ENCODE measurements at places on chromosomes 1 and 21. TPM values are rescaled to one million over a fixed set of nuclear protein-coding genes. Genes with fewer than 3 reads are reported as not detected.

DNA sequence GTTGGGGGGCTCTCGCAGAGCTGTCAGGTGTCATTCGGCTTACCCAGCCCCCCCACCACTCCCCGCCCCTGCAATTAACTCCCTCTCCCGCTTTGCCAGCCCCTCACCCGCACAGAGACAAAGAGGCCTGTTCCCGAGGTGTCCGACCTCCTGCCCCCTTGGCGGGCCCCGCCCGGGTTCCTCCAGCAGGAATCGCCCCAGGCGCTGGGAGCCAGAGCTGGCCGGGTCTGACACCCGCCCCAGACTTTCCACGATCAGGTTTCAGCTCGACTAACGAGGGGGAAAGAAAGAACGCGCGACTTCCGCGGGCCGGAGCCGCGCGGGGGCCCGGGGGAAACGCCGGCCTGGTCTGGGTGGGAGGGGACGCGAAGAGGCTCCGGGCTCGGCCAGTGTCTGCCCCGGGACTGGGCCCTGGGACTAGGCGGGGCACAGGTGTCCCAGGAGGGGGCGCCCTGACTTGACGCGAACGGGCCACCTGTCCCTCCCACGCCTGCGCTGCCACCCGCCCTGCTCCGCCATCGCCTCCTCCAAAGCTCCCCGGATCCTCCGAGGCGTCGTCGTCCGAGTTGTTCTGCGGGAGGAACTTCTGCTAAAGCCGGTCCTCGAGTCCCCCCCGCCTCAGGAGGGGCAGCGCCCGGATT, 36.4 kb upstream of the HHAT start:
- no peak for DNase-seq

GRCh38 chr1:107633596-107633995, 331.4 kb downstream of the VAV3 start:
- DNase-seq, result peak; percentile 24

Gene EIF4G3
- 24.2 TPM for total RNA-seq

DNA sequence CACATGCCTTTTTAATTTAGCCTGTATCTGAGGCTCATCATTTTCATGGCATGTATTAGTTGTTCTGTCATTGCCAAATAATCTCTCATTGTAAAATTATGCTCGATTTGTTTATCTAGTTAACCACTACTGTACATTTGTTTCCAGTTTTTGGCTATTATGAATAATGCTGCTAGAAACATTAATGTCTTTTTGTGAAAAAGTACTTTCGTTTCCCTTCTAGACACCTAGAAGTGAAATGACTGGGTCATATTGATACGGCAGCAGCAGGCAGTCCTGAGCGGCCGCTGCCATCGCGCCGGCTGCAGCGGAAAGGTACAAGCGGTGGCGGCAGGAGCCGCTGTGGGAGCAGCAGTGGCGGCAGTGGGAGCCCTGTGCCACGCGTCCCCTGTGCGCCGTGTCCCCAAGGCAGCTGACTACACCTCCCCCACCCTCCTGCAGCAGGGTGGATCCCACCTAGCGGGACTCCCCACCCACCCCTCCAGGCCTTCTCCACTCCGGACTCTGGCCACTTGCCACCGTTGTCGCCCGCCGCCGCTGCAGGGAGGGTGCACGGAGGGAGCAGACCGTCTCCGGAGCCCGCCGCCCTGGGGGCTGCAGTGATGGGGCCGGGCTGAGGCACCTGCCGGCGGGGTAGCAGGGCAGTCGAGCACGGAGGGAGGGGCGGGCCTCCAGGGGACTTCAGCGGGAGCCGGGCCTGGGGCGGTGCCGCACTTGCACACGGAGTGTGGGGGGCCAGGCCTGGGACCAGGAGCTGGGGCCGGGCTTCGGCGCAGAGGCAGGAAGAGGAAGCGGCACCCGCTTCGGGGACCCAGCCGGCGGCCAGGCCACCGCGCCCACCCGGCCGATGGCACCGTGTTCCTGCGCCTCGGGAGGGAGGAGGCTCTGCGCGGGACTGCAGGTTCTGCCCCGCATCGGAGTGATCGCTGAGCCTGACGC, 66.8 kb upstream of the RGS7 start:
- peak; percentile 55 for DNase-seq

DNA sequence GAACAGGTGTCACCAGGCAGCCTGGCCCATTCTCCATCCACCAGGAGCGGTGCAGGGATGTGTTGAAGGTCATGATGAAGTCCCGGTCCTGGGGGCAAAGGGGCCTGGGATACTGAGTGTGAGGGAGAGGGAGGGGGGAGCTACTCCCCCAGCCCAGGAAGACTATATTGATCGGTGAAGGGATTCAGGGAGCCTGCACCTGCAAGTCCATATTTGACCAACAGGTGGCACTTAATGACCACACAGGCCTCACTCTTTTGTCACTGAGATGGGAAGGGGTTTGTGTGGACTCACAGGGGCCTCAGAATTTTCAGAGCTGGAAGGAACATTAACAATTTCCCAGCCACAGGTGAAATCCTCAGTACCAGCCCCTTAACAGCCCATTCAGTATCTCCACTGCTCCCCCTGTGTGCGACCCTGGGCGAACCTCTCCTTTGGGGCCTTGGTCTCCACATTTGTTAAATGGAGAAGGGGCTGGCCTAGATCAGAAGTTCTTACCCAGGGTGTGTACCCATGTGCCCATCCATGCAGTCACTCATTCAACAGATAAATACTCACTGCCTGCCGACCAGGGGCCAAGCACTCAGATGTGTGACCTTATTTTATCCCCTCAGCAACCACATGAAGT, 55.6 kb downstream of the NKAIN1 start:
- DNase-seq, result peak; percentile 60

DNA sequence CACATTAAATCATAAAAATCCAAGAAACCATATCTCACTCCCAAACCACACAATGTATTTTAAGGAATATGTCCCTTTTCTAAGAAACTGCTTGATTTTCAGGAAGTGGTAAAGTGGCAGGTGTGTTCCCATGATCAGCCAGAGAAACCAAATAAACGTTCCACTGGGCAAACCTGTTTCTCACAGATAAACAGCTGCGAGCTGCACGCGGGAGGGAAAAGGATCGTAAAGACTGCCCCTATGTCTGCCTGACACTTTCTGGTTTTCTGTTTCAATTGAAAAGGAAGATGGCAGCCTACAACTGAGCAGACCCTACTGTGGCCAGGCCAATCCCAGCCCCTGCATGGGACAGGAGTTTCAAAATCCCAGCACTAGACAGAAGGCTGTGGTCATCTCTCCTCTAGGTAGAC, 36.6 kb downstream of the HIVEP3 start:
- DNase-seq, result no peak

DNA sequence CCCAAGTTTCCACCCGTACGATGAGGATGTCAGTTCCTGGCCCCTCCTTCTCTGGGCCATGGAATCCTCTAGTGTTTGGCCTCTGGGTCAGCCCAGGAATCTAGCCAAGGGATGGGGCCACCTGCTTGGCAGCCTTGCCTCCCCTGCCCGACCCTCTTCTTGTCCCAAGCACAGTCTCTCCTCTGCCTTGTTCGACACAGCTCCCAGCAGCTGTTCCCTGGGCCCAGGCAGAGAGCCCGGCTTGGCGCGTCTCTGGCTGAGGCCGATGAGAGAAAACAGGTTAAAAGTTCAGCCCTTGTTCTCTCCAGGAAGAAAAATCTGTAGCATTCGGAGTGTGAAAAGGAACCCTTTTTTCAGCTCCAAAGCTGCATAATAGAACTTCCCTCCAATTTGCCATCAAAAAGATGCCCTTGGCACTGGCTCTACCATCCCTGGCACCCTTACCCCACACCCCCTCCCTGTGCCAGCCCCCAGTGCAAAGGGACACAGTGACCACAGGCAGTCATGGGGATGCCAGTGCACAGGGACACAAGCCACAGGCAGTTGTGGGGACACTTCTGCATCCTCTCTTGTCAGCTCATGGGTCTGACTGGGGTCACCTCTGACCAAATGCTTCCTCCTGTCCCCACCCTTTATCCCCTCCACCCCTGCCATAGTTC, 68.4 kb downstream of the EPHB2 start:
- DNase-seq, result no peak

Gene GJA9
- total RNA-seq, result not detected
